ENCODE measurements at places on chromosomes 12 and 14.

DNA sequence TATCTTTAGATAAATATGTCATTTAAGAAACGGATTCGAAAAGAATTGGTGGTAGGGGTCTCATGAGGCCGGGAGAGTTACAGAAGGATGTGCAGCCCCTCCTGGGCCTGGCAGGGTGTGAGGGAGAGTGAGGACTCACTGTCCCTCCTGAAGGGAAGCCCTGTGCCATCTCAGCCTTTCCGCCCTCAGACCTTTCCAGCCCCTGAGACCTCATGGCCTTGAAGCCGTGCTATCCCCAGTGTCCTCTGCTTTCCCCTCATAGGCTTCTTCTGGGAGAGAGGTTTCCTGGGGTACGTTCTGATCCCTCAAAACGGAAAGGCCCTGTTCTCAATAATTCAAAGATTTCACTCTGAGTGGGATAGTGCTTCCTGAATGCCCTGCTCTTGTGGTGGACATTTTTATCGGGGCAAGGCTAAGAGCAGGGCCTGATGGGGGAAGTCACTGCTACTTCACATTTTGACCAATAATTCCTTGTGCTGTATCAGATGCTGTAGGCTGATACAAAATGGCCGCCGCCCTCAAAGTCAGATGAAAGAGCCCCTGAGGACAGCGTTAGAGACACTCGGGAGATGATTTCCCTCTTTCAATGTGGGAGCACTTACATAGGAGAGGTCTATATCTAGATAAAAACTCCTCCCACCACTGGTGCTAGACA lies 1.3 kb downstream of the CD4 start:
- DNase-seq: no peak

GRCh38 chr12:98470469-98471082 lies 44.8 kb upstream of the TMPO start:
- DNase-seq: no peak

- no peak for DNase-seq
Measured at GRCh38 chr14:104020471-104020870, 65.0 kb upstream of the ASPG start.

DNA sequence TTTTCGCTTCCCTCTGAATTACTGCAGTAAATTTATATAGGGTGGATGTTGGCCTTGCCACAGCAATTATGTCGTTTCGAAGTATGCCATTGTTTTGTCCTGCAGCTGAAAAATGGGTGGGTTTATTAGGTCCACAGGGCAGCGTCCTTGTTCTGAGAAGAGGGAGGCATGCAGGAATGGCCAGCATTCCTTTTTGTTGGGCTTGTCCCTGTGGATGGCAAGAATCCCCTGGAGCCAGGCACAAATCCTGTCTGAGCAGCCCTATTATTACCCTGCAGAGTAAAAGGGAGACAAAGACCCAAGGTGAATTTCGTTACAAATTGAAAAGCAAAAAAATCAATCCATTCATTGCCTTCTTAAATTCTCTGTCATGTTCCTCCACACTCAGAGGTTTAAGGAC lies 88.1 kb downstream of the CHST11 start:
- DNase-seq: no peak

GRCh38 chr12:57810450-57810849 lies 8.1 kb downstream of the AVIL start:
- DNase-seq: no peak

GRCh38 chr14:51654533-51654845 lies 2.8 kb downstream of the FRMD6 start:
- no peak for DNase-seq
